ENCODE measurements at places on chromosomes 3 and 15.

DNA sequence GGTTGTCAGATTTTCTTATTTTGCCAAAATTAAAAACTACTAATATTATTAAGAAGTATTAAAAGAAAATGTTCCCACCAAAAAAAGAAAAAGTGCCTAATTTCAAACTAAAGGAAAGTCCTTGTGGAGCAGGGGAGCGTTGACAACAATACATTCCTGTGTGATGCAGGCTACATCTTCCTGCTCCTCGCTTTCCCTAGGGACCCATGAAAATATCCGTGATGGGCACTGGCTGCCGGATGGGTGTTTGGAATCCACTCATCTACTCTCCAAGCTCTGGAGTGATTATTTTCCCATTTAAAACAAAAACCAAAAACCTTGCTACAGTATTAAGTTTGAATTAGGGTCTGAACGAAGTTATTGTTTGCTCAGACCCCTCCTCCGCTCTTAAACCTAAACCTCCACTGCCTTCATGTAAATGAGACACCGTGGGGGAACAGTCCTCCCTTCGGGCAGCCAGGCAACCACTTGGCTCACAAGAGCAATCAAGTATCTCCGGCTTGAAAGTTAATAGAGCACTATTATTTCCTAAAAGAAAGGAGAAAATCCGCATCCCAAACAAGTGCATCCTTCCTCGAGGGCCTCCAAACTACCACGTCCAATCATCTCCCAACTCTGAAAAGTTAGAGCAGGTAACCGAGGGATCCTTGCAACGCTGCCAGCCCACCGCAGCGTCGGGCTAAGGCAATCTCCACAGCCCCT is 1.5 kb downstream of the ITGB5 start:
- no peak for DNase-seq

DNA sequence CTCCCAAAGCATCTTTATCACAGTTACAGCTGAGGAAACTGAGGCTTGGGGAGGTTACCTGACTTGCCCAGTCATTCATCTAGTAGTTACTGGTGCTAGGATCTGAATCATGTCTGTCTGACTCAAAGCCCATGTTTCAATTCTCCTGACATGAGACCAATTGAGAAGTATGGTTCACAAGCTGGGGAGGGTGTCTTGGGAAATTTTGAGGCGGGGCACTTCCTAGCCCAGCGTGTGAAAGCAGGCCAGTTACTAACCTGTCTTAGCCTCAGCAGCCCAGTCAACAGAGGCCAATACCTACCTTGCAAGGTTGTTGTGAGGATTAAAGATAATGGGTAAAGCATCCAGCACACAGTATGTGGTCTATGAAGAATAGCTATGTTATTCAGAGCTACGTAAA is 37.0 kb downstream of the CLDN18 start:
- DNase-seq: no peak

DNA sequence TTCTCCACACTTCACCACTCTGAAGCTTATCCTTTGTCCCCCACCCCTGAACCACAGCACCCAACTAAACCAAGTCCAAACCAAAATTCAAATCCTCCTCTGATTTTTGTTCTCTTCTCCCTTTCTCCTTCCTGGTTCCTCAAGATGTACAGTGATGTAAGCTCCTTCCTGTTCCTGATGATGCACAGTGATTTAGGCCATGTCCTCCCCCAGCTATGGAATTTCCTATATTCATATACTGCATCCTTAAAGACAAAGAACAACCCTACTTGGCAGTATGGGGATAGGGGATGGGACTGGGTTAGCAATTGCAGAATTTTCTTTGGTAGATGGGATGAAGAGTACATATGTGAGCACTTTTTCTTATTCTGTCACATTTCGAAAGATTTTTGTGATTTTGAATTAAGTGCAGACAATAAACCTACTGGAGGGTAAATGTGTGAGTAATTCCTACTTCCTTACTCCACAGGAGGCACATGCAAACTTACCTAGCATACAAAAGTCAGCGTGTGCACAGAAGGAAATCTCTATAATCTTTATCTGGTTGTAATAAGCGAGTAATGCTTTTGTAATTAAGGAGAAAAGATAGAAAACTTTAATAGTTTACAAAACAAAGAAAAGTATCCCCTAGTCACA is 125.0 kb downstream of the ANO10 start:
- no peak for DNase-seq

DNA sequence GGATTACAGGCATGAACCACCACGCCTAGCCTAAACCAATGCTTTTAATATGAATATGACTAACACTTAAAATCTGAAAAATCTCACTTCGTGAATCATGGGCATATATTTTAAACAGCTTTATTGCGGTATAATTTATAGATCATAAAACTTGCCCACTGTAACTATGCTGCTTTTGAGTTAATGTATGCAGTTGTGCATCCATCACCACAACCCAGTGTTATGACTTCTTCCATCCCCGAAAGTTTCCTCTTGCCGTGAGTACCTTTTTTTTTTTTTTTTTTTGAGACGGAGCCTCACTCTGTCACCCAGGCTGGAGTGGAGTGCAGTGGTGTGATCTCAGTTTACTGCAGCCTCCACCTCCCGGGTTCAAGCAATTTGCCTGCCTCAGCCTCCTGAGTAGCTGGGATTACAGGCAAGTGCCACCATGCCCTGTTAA is 7.1 kb downstream of the KAT2B start:
- no peak for DNase-seq

DNA sequence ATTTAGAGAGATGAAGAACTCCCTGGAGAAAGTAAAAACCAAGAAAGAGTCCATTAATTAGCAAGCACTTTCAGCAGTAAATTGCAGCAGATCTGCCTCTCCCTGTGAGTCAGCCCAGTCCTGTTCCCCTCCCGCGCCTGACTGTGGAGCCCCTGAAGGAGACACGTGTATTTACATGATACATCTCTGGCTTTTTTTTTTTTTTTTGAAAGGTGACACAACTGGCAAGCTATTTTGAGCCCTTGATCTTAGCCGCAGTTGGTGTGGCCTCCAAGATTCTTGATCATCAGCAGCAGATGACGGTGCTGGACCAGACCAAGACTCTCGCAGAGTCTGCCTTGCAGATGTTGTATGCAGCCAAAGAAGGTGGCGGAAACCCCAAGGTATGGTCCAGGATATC is 271.8 kb upstream of the TPM1 start:
- no peak for DNase-seq

- DNase-seq: no peak
Measured at GRCh38 chr3:194976049-194976451, 290.4 kb downstream of the FAM43A start.

GRCh38 chr3:186166491-186167288 is 57.8 kb upstream of the ETV5 start:
- no peak for DNase-seq

- DNase-seq: no peak
Measured at GRCh38 chr3:33467786-33468185, 27.6 kb upstream of the UBP1 start.

GRCh38 chr15:36183201-36183600 is 396.2 kb upstream of the CDIN1 start:
- DNase-seq: no peak

DNA sequence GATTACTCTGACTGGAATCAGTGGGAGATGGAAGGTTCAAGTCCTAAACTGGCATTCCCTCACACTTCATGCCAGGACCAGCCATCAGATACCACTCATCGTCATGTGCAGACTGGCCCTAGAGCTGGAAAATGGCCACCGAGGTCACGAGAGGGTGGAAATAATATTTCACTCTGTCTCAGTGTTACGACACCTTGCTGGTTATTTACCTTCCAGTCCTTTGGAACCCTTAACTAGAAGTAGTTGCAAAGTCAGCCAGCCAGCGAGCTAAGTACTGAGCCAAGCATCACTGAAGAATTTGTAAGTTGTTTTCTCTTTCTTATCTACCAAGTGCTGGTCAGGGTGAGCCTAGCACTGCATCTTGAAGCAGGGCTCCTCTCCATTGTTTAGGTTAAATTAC is 309.9 kb upstream of the RASGRP1 start:
- no peak for DNase-seq

GRCh38 chr3:39108200-39108710 is 775 bp downstream of the TTC21A start:
- peak; percentile 72 for DNase-seq

GRCh38 chr3:147369661-147370123 is 36.7 kb downstream of the ZIC4 start:
- DNase-seq: no peak

DNA sequence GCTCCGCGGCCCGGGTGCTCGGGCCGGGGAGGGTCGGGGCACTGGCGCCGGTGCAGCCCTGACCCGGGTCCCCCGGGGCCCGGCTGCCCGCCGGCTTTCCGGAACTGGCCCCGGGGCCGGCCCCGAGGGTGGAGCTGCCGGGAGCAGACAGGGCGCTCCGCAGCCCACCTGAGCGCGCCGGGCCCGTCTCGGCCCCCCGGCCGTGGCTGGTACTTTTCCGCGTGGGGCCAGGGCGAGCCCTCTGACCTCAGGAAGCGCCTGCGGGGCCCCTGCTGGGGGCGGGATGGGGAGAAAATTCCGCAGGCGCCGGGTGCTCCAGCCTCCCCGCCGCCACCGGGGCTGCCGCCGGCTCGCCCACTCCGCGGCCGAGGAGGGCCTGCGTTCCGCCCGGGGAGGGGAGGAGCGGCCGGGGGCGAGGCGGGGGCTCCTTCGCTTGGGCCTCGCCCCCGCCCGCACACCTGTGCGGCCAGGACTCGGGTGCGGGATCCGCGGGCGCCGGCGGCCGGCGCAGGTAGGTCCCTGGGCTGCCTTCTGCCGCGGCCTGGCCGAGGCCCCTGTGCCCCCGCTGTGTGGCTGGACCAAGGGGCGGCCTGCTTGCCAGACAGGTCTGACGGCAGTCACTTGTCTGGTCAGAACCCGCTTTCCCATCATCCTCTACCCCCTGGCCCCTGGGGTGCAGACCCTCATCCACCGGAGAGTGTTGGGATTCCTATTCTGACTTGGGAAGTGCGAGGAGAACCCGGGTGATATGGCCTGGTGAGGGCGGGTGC is 3.5 kb downstream of the FURIN start:
- peak; percentile 53 for DNase-seq

DNA sequence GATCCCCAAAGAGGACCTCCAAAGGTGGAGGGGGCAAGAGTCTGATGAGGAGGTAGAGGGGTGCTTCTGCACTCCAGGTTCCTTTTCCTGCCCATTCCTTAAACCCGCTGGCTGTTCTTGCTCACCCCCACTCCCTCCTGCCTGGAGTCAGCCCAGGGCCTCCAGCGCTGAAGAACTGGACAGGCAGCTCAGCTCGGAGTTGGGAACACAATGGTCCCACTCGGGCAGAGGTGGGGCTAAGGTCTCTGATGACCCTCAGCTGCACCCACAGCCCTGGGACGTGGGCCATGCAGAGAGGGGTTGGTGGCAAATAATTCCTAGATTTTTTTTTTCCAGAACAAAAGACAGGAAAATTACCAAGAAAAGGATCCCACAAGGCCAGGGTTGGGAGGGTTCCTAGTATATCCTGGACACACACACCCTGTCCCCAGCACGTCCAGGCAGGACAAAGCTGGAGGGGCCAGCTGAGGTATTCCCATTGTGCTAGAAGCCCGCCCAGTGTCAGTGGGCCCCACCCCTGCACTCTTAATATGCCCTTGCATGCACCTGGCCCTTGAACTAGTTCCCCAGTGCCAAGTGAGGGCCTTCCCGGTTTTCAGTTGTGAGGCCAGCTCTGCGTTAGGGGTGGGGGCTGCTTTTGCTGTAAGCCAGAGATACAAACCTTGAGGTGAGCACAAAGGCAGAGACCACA is 22.1 kb upstream of the IP6K2 start:
- no peak for DNase-seq

- no peak for DNase-seq
Measured at GRCh38 chr15:31341071-31341470, 14.4 kb downstream of the KLF13 start.

DNA sequence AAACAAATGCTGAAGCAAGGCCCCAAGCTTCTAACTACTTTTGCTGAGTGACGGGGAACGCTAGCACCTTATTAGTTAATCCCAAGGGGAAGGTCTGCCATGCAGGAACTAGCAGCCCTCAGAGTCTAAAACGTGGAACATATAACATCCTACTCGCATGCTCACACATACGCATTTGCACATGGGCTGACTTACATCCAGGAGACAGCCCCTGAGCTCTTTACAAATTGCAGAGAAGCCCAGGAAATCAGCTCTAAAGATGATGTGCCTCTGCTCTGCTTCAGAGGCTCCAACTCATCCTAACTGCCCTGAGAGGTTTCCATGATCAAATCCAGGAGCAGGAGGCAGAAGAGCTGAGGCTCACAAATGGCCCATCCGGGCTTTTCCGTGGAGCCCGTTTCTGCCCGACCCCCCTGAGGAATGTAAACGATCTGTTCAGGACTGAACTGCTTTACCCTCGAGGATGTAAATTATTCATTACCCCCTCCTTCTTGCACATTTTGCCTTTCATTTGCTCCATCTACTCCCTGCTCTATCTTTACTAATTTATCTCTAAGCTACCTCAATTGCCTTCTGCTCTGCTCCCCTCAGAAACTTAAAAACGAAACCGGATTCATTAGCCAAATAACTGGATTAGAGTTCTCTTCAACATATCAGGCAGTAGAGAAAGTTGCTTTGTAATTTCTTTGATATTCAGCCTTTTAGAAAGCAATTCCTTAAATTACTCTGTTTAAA is 141.9 kb upstream of the CCDC54 start:
- DNase-seq: no peak

- peak; percentile 74 for DNase-seq
Measured at GRCh38 chr3:197501879-197502620, 53.7 kb downstream of the BDH1 start.

DNA sequence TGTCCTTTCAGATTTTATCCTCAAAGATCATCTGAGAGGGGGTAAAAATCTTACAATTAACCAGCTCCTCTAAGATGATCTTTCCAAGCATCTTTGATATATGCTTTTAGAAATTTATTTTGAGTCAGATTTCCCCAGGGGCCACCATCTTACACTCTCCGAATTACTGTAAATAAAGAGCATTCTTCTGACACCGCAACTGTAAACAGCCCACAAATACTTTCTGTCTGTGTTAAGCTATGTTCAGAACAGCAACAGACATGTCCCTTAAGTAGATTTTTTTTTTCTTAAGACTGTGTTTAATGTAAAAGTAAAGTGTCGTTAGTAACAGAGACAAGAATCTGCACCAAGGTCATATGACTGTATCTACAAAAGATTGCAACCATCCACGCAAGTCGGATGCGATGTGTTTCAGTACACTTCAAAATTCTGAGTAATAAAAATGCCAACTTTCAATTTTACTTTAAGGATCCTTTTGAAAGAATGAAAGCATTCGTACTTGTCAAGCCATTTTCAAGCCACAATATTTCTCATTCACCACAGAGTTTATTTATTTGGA is 159.0 kb upstream of the KCNH8 start:
- DNase-seq: no peak

DNA sequence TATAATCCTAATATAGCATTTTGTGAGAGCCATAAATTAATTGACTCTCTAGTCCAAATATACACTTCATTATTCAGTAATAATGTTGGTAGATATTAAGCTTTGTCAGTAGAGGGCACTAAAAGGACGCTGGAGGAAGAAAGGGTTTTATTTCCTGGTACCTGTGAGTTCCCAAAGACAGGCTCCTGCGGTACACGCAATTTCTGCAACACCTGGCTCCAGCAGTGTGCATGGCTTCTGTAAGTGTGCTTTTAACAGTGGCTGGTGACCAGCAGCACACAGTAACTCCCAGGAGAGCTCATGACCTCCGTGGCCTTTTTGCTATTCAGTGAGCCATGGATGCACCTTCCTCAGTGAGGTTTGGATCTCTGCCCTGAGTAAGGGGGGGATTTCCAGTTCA is 338.3 kb upstream of the ZNF385D start:
- DNase-seq: peak; percentile 2

Measured in germinal center (tissue), 1 donor.